ENCODE measurements at places on chromosomes 3 and 15.

GRCh38 chr15:60392601-60392985 lies 5.2 kb downstream of the ANXA2 start:
- no peak for DNase-seq

DNA sequence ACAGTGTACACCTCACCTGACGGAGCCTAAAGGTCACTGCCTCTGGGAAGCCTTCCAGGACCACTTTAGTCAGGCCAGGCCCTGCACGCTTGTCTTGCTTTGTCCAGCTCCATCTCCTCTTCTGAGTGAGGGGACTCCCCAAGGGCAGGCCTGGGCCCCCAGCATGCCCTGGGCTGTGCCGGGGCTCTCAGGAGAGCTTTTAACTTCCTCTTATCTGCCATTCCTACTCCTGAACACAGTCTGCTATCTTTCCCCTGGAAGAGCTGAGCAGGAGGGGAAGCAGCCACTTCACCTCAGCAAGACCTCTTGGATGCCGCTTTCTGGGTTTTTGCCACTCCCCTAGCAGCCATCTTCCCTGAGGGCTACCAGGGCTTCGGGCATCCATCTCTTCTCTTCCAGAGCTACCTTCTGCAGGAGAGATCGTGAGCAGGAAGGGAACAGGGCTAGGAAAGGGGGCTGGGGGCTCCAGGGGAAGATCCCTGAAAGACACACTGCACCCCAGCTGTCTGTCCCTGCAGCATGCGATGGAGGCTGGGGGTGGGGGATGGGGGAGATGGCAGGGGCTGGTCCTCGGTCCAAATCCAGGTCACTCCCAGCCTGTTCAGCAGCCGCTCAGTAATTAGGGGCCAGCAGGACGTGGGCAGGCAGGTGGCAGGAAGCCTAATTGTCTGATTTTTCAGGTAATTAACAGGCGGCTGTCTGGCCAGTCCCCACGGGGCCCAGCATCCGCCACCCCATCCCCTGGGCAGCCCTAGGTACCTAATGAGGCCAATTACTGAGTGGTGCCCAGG lies 19.9 kb upstream of the RPL29 start:
- DNase-seq, result peak; percentile 86

DNA sequence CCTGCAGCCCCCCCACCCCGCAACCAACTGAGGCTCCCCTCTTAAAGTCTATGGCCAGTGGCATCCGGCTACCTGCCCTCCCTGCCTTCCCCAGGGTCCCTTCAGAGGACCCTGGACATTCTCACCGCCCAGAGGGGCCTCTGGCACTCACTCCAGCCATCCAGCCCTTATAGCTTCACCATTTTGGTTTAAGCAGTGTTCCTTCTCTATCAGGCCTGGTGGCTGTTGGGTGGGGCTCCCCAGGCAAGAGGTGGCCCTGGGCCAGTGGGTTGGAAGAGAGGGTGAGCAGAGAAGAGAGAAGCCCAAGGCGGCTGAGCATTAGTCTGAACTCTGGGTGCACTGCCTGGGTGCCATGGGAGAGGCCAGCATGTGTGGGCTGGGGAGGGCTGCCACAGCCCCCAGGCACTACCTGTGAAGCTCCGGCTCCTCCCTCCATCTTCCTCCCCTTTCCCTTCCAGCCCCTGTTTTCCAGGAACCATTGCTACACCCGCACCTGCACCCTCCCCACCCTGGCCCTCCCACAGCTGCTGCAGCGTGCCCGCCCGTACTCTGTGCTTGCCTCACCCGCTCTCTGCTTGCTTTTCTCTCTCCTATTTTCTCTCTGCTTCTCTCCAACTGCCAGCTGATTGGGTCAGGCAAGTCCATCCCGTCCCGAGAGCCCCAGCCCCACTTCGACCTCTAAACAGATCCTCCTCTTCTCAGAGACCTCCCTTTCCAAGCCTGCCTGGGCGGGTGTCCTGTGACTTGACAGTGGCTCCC lies 168.2 kb downstream of the TBC1D2B start:
- DNase-seq, result no peak

DNA sequence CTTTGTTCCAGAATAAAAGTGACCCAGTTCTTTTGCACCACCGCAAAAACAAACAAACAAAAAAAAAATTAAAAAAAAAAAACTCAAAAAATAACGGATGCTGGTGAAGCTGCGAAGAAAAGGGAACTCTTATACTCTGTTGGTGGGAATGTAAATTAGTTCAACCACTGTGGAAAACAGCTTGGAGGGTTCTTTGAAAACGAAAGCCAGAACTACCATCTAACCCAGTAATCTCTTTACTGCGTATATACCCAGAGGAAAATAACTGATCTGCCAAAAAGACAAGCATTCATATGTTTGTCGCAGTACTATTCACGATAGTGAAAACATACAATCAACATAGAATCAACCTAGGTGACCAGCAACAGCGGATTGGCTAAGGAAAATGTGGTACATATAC lies 298.9 kb upstream of the CBLB start:
- no peak for DNase-seq

- no peak for DNase-seq
Observed at GRCh38 chr15:70569714-70570231, 193.6 kb downstream of the UACA start.

DNA sequence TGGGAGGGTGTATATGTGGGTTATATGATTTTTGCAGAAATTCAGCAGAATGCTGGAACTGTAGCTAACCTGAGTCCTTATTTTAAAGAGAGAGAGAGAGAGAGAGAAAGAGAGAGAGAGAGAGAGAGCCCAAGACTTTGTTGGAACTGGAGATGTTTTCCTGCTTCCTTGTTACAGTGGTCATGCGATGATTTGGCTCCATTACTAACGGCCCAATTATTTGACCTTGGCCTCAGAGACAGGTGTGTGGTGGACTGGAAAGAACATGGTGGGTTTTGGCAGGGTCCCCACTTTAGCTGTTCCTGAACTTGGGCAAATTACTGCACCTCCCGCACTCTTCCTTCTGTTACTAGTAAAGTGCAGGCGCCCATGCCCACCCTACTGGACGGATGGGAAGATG lies 14.8 kb upstream of the ACSBG1 start:
- no peak for DNase-seq

DNA sequence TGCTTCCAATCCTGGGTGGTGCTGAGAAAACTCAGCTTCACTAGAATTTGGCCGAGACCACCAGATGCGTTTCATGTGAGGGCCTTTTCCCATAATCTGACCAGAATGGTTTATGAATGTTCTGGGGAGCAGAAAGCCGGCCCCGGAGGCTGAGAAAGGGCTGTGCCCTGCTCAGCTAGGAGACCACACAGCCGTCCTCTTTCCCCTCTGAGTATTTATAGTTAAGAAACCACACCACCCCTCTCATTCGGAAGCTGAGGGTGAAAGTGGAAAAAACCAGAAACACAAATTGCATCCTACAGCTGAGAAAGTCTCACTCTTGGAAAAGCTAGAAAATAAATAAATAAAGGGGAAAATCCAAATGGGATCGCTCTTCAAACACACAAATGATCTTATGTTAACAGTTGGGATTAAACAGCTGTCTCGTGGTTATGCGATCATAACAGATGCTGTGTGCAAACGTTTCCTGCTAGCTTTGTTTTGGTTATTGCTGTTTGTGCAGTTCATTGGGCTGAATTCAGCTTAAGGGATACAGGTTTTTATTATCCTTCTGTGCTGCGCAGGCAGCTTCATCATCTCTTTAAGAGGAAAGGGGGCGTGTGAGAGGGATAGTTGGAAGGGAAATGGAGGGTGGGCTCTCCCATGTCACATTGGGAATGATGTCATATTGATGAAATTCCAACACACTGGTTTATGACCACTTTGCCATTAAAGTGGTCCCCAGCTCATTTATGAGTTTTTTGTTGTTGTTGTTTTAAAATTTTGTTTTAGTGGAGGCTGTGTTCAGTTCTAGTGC lies 1026.2 kb upstream of the NR2F2 start:
- DNase-seq, result no peak

DNA sequence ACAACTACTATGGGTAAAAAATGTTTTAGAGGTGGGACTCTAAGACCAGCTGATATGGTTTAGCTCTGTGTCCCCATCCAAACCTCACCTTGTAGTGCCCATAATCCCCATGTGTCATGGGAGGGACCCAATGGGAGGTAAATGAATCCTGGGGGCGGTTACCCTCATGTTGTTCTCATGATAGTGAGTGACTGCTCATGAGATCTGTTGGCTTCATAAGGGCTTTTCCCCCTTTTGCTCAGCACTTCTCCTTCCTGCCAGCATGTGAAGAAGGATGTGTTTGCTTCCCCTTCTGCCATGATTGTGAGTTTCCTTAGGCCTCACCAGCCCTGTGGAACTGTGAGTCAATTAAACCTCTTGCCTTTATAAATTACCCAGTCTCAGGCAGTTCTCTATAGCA lies 45.7 kb downstream of the FAM98B start:
- no peak for DNase-seq

DNA sequence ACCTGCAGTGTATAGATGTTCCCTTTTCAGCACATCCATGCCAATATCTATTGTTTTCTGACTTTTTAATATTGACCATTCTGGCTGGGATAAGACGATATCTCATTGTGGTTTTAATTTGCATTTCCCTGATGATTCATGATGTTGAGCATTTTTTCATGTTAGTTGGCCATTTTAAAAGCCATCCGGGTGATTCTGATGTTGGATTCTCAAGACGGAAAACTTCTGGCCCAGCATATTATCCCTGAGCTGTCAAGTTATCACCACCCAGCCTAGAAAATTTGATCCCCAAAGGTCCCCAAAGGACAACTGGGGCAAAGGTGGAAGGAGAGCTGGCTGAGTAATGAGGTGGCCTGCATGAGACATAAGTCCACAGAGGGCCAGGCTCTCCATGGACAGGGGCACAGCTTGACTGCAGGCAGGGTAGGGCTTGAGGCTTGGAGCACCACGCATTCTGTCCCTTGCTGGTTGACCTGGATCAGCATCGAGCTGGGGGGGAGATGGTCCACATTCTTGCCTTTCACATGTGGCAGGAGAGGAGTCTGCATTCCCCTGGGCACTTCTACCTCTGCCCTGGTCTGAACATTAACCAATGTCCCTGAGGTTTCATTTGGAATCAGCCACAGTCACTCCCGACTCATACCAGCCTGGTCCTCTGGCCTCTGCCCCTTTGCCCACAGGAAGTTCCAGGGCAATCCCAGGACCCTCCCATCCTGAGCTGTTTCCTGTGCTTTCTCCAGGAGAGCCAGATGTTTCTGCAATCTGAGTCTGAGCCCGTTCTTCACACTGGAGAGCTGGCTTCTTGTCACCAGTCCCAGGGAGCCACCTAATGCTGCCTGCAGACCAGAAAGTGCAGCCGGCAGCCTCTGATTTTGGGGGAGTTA lies 69.2 kb downstream of the ISG20 start:
- no peak for DNase-seq

DNA sequence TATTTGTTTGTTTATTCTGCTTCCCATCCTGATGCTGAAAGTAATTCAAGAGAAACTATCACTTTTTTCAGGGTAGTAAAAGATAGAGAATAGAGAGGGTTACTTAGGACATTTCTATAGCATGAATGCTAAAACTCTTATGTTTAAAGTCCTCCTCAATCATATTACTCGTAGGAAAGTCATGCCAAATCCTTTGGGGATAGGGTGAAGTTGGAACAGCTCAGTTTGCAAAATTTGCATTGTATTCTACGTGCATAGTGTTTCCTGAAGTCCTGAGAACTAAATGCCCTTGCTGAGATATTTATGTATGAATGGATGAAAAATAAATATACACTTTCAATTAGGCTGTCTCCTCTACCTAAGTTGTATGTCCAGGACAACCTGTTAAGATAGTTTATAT lies 14.6 kb downstream of the PLSCR5 start:
- peak; percentile 14 for DNase-seq

GRCh38 chr3:59820352-59820934 lies 770.6 kb upstream of the CFAP20DC start:
- no peak for DNase-seq

DNA sequence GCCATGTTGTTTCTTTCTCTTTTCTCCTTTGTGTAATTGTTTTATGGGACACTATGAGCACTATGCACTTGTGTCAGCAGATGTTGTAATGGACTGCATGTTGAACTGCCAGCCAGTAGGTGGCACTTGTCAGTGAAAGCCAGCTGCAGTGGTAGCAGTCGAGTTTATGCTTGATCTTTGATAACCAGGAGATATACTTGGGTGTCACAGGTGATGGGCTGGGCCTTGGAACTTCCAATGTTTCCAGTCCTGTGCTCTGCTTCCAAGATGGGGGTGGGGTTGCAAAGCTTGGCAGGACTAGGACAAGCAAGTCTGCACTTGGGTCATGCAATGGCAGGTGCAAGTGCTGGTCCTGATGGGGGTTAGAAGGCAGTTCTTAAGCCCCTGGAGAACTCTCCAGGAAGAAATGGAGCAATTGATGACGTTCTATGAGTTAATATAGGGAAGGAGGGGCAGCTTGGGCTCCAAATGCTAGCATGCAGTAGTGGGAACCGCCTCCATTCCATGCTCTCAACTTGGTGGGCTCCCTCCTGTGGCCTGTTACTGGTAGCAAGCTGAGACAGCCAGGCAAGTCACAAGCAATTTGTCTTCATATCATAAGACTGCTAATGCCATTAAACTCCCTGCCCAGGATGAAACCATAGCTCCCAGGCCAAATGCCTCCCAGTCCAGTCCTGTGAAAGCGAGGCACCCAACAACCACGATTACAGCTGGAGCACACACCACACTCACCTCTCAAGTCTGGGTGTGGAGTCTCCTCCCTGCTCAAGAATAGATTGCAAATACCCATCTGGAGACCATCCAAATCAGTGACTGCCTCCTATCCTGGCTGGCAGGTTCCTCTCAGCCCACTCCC lies 287.2 kb downstream of the CGGBP1 start:
- DNase-seq, result peak; percentile 52

GRCh38 chr15:57111002-57111401 lies 192.6 kb downstream of the TCF12 start:
- DNase-seq, result no peak

GRCh38 chr3:170162052-170162451 lies 19.5 kb downstream of the PHC3 start:
- no peak for DNase-seq

GRCh38 chr3:69200384-69201068 lies 78.1 kb upstream of the LMOD3 start:
- peak; percentile 22 for DNase-seq

GRCh38 chr3:28308196-28308595 lies 40.3 kb upstream of the ZCWPW2 start:
- no peak for DNase-seq

GRCh38 chr3:70042641-70043040 lies 43.1 kb downstream of the SAMMSON start:
- no peak for DNase-seq

DNA sequence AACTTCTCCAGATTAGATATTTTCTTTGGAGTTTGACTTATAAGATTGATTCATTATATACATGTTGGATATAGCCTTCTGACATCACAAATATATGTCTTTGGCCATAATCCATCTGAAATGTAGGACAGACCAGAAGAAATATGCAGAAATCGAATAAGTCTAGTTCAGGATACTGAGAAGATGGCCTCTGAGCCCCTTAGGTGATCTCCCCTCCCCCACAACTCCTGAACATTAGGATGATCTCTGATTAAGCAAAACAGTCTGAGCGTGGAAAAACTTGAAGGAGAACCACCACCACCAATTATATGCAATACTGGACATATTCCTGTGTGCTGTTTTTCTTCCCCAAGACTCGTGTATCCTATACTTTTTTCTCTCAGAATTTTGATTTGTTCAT lies 3.2 kb downstream of the SETD5 start:
- peak; percentile 3 for DNase-seq
